Left kidney (tissue), 8 donors: ENCODE measurements at places on chromosomes 7 and 10. TPM values are rescaled to one million over a fixed set of nuclear protein-coding genes. Genes with fewer than 3 reads are reported as not detected.
A peak's percentile ranks its signal among the peaks of the same experiment; 100 is the strongest.

Gene FZD1
- polyA plus RNA-seq = 53.5 TPM

Gene PRKG1
- polyA plus RNA-seq = 14.9 TPM

Gene MALRD1
- polyA plus RNA-seq = 2.2 TPM

GRCh38 chr10:127067542-127068194 lies 128.7 kb downstream of the INSYN2A start:
- DNase-seq = no peak

- DNase-seq = no peak
Measured at GRCh38 chr7:16934722-16935340, 53.0 kb upstream of the AGR3 start.

- DNase-seq = no peak
Measured at GRCh38 chr10:6399231-6399741, 180.8 kb downstream of the PRKCQ start.

- DNase-seq = no peak
Measured at GRCh38 chr10:17101257-17101909, 28.2 kb downstream of the CUBN start.

DNA sequence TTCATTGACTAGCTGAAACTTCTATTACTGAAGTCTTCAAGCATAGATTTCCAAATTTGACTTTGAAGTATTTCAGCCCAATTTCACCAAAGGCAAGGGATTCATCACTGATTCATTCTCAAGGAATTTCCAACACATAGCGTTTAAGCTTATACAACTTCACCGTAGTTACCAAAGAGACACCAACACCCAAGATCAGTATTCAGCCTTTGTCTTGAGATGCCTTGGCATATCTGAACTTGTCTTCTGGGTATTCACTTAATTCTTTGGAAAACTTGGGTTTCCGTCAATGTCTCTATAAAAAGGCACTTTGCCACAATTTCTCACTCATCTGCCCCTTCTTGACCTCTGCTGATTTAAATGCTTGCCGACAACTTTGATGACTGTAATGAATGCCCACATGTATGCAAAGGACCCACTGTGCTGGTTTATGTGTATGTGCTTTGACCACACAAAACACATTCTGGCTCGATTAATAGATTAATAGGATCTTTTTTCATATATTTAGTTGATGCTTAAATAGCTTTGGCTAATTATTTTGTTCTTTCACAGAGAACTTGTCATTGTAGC lies 49.6 kb downstream of the TES start:
- DNase-seq = no peak

DNA sequence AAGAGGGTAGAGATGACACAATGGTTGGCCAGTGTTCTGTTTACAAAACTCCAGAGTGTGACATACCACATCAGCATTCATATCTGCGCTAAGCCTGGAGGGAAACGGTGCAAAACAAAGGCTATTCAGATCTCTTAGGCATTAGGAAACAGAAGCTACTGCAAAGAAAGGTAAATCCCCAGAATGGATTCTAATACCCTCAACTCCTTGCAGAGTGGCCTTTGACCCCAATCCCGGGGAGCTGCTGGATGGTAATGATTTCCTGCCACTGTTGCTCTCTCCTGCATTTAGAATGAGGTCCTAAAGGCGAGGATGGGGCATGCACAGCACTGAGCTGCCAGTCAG lies 65.2 kb downstream of the AOAH start:
- DNase-seq = peak; percentile 24
